ENCODE measurements at places on chromosomes 1 and 21.

DNA sequence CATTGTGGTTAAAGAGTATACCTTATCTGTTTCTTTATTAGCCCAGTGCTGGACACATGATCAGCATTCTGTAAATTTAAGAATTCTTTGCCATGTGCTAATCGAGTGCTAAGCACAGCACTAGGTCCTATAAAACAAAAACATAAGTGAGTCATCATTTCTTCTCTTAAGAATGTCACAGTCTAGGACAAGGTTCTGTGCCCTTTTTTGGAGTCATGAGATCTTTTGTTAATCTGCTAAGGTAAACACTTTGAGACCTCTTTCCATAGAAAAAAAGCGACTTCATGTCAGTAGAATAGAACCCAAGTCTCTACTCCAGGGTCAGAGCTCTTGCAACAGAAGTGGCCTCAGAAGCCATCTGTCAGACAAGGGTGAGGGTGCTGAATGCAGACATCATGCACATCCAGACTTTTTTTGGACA is 70.0 kb upstream of the NFIA start:
- H3K4me1 ChIP-seq = no peaks in the 10 kb centered on the region
- peaks cover 14% of the 10 kb centered on the region for H3K27me3 ChIP-seq
- no peak for DNase-seq
- no peaks in the 10 kb centered on the region for H3K36me3 ChIP-seq
- no peak overlapping the region for H3K4me3 ChIP-seq

DNA sequence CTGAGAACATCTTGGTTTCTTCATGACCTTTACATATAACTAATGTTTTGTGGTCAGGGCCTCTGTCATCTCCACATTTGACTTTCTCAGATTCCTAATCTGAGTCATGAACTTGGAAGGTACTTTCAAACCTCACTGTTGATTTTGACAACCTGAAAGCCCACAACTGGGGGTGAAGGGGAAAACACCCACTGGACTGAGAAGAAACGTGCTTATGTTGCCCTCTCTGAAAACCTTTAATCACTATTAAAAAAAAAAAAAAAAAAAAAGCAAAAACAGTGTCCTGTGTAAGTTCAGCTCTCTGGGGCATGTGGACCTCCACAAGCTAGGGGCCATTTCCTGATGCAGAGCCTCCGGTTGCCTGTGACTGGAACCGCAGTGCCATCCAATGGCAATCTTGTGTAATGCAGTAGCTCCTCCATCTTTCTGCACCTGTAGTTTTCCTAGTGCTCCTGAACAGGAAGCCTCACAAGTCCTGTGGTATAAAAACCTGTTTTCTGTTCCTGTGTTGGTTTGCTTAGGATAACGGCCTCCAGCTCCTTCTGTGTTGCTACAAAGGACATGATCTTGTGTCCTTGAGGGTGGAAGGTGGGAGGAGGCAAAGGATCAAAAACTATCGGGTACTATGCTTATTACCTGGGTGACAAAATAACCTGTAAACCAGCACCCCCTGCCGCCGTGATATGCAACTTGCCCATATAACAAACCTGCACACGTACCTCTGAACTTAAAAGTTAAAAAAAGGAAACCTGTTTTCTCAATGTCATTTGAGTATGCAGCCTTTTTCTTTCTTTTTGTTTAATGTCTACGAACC is 124.5 kb downstream of the ZNF648 start:
- peak; percentile 38 for DNase-seq
- H3K36me3 ChIP-seq = no peaks in the 10 kb centered on the region
- no peak overlapping the region for H3K4me3 ChIP-seq
- H3K27ac ChIP-seq = no peak overlapping the region
- H3K4me1 ChIP-seq = no peaks in the 10 kb centered on the region

GRCh38 chr1:158972841-158973240 is 36.9 kb upstream of the IFI16 start:
- no peaks in the 10 kb centered on the region for H3K36me3 ChIP-seq
- H3K4me3 ChIP-seq = no peak overlapping the region
- H3K27me3 ChIP-seq = peaks cover 7% of the 10 kb centered on the region

DNA sequence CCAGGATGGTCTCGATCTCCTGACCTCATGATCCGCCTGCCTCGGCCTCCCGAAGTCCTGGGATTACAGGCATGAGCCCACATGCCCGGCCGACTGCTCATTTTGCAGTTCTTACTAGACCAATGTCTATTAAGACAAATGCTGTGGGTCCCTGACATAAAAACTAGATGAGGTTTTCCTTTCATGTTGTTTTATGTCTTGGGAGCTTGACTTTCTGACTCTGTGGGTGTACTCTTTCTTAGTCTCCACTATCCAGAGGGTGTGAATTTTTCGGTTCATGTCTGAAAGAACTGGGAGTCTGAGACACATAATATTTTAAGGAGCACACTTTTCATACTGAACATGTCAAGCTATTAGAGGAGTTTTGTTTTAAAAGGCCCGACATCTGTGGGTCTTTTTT is 744.9 kb upstream of the B3GALT2 start:
- no peaks in the 10 kb centered on the region for H3K27me3 ChIP-seq
- H3K4me3 ChIP-seq = no peak overlapping the region
- no peaks in the 10 kb centered on the region for H3K4me1 ChIP-seq
- no peaks in the 10 kb centered on the region for H3K36me3 ChIP-seq

- DNase-seq = no peak
- H3K4me1 ChIP-seq = no peaks in the 10 kb centered on the region
- H3K4me3 ChIP-seq = no peak overlapping the region
- H3K27ac ChIP-seq = no peak overlapping the region
- H3K27me3 ChIP-seq = no peaks in the 10 kb centered on the region
Measured at GRCh38 chr1:4933232-4933631, 278.8 kb downstream of the AJAP1 start.

- no peak overlapping the region for H3K4me3 ChIP-seq
- H3K27ac ChIP-seq = no peak overlapping the region
- 0 out of 2 replicates have a peak, but pooled peaks cover 8% of the 10 kb centered on the region for H3K27me3 ChIP-seq
- no peaks in the 10 kb centered on the region for H3K4me1 ChIP-seq
Measured at GRCh38 chr1:225944951-225945350, 3.9 kb upstream of the LEFTY2 start.

DNA sequence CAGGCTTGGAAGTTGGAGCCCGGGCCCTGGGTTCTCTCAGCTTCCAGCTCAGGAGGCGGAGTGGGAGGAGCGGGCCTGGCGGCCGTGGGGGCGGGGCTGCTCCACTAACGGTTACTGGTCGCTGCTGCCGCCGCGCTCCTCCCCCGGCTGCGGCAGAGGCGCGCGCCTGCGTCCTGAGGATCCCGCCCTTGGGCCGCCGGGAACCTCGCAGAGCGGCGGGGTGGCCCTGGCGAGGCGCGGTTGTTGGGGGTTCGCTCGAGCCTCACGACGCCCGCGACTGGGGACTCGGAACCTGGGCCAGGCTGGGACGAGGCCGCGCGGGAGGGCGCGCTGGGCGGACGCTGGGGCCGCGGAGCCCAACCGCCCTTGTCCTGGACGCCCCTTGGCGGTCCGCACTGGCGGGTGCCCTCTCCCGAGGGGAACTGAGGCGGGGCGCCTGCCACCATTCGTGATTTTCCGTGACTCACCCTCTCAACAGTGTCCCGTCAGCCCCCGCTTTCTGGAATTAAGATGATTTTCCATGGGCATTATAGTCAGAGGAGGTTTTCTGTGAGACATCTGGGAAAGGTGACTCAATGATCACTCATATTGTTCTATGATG is 34.1 kb downstream of the OR2G3 start:
- no peaks in the 10 kb centered on the region for H3K36me3 ChIP-seq
- no peak overlapping the region for H3K4me3 ChIP-seq
- no peaks in the 10 kb centered on the region for H3K4me1 ChIP-seq
- DNase-seq = peak; percentile 28

- peaks cover 13% of the 10 kb centered on the region for H3K4me1 ChIP-seq
- H3K36me3 ChIP-seq = no peaks in the 10 kb centered on the region
- DNase-seq = peak; percentile 68
- no peak overlapping the region for H3K27ac ChIP-seq
- H3K4me3 ChIP-seq = peak overlapping the region; percentile 67
Measured at GRCh38 chr1:112849425-112850033, 106.5 kb downstream of the SLC16A1 start.

- no peaks in the 10 kb centered on the region for H3K36me3 ChIP-seq
- H3K4me1 ChIP-seq = peaks cover 17% of the 10 kb centered on the region
- no peaks in the 10 kb centered on the region for H3K27me3 ChIP-seq
- no peak overlapping the region for H3K27ac ChIP-seq
Measured at GRCh38 chr1:203054642-203055041, 28.4 kb downstream of the PPFIA4 start.
